Lower lobe of right lung (tissue), 2 donors: ENCODE measurements at places on chromosomes 1 and 21.
A peak's percentile ranks its signal among the peaks of the same experiment; 100 is the strongest.

DNA sequence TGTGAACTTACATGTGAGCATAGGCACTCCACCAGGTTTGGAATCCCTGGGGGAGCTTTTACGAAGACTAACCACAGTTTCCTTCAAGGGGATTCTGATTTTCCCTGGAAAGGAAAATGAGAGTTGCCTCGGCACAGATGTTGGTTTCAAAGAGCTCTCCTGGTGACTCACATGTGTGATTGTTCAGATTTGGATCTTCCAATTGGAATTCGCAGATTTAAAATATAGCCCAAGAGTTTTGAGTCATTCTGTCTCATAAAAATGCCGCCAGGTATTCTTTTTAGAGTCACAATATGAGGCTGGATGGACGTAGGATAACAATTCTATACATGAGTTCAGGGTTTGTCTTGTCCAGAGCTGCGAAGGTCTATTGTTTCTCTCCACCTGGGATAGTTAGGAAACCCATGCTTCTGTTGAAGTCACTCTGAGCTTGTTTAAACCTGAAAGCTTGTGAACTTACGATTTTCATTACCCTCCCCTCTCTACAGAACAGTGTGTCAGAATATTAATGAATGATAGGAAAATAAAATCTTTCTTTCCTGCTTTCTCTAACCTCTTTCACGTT is 64.9 kb downstream of the TGFB2 start:
- DNase-seq = no peak

- DNase-seq = no peak
These were observed 1560.3 kb downstream of the MRPL39 start for GRCh38 chr21:24046829-24047443.

GRCh38 chr1:40151457-40152079 is 9.6 kb upstream of the RLF start:
- DNase-seq = no peak

DNA sequence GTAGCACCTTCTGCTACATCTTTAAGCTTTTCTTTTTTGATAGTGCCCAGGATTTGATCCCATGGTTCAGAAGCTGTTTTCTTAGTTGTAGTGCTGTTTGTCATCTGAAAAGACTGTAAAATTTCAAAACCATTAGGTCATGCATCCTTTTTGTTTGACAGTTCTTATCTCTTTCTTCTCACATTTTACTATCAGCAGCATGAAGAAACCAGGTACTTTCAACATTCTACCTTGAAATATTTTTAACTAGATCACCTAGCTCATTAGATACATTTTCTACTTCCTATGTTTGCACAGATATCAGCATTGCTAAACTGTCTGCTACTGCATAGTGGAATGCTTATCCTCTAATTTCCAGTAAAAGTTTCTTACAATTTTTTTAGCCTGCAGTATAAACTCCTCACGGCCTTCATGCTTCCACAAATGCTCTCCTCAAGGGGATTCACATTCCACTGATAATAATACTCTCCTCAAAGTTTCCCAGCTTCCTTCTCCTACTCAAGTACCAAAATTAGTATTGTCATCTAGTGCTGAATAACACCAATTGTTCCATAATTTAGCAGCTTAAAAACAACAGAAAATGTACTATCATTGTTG is 243.9 kb upstream of the ZRANB2 start:
- DNase-seq = no peak

- no peak for DNase-seq
These were observed 7.1 kb upstream of the S100A11 start for GRCh38 chr1:152043870-152044269.

DNA sequence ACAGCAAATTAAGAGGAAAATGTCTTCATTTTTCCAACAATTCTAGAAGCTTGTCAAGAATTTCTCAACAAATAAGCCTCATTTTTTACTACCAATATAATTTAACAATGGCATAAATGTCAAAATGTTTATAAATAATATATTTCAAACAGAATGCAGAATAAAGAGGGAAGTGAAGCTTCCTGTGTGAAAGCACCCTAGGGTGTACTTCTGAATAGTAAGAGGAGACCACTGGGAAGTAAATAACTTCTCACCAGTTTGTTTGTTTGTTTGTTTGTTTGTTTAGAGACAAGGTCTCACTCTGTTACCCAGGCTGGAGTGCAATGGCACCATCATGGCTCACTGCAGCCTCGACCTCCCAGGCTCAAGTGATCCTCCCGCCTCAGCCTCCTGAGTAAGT is 244.3 kb downstream of the SLC45A1 start:
- no peak for DNase-seq

DNA sequence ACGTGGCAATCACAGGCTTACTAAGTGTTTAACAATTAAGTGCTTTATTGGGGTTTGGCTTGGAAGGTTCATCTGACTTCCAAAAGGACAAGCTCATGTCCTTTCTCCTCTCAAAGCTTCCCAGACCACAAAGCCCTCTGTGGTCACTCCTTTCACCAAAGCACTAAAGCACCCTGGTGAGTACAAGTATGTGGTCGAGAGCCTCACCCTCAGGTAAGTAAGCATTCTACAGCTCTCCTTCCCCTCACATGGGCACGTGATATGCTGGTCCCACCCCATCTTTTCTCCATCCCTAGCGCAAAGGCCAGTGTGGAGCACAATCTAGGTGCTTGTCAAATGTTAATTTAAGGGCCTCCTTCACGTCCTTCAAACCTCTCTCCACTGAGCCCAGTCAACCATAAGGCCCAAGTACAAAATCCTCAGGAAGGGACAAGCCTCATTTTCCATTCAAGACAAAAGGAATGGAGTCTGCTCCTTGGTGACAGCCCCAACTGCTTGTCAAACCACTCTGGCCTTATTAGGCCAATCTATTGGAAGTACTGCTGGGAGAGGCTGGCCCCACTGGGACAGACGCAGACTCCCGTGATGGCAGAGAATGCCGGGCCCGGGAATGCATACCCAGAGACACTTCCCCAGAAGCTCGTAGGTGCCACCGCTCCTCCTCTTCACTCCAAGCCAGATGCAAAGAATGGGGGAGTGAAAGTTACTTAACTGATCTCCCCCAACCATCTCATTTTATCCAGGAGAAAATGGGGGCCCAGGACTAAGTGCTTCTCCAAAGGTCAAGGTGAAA is 7.8 kb downstream of the STMN1 start:
- no peak for DNase-seq

GRCh38 chr1:64743954-64744491 is 852 bp upstream of the RAVER2 start:
- DNase-seq = no peak

GRCh38 chr1:194795917-194796593 is 1609.6 kb upstream of the B3GALT2 start:
- no peak for DNase-seq

GRCh38 chr1:218371927-218372672 is 27.0 kb downstream of the TGFB2 start:
- DNase-seq = no peak

DNA sequence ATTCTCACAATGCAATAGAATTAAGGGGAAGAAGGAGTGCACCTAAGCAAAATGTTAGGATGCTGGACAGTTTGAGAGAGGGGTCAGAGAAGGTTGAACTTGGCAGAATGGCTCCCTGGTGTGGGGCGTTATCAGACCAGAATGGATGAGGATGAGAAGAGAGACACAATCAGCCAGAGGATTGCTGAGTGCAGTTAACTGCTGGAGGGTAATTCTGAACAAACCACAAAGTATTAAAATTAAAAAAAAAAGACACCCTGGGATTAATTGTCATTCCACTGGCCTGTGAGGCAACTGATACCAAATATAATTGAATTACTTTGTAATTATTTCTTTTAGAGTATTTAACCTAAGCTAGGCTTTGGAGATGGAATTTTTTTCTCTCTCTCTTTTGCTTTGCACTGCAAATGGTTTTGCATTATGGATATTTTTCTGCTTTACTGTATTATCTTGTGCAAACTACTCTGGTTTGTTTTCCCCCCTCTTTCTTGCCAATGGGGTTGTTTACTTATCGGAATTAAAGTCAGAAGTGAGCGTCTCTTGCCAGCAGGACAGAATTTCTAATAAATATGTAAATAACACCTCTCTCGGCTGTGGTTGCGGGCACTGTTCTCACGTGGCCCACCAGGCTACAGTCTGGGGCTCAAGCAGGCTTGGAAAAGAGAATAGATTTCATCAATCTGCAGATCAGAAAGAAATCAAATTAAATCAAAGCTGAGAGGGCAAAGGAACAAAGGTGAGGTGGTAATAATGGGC is 572.9 kb upstream of the CAMK1G start:
- no peak for DNase-seq

GRCh38 chr1:229278120-229278741 is 7.3 kb downstream of the RAB4A start:
- DNase-seq = no peak

- no peak for DNase-seq
These were observed 4.3 kb upstream of the UBE2U start for GRCh38 chr1:64199154-64199553.

GRCh38 chr1:61654067-61654466 is 70.9 kb downstream of the TM2D1 start:
- no peak for DNase-seq

GRCh38 chr1:226443033-226443432 is 35.1 kb upstream of the PARP1 start:
- no peak for DNase-seq

DNA sequence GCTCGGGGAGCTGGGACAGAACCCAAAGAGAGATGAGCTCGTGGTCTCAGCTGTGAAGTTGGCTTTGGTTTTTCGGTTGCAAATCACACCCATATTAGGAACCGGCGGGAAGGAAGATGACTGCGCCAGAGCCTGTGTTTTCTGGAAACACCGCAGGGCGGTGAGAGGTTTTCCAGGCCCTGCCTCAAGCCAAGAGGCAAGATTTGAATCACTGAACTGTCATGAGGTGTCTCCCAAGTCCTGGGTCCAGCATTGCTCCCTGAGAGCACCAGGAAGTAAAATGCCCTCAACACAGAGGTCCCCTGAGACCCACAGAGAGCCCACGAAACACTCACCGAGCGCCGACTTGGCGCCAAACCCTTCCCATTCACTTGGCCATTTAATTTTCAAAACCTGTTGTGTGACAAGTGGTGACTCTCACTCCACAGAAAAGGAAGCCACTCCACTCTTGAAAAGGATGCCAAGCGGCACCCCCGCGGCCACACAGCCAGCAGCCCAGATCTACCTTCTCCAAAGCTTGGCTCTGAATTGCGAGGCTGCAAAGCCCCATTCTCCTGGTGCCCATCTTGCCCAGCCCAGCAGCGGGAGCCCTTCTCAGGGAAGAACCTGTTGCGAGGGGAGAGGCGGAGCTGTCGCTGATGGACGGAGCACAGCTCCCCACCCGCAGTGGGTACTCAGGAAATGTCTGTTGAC is 99.0 kb upstream of the RUNX3 start:
- DNase-seq = no peak

GRCh38 chr1:23421753-23422240 is 2.8 kb downstream of the TCEA3 start:
- DNase-seq = no peak

DNA sequence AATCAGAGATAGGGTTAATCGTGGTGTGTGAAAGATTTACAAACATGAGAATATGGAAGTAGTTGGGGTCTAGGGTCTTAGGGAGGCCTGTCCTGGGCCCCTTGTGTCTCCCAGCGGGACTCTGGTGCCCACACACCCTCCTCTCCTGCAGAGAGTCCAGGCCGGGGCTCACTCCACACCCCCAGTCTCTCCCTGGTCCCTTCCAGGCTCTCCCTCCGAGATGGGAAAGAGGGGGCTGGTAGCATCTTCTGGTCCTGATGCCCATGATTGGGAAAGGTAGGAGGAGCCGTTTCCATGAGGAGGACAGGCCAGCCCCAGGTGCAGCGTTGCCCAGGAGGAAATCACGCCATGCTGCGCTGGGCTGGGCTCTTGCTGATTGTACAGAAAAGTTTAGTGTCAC is 26.6 kb downstream of the PCNT start:
- DNase-seq = no peak

GRCh38 chr1:51280321-51280978 is 44.4 kb downstream of the RNF11 start:
- no peak for DNase-seq

- no peak for DNase-seq
These were observed 34.2 kb downstream of the NEK2 start for GRCh38 chr1:211641044-211641800.

DNA sequence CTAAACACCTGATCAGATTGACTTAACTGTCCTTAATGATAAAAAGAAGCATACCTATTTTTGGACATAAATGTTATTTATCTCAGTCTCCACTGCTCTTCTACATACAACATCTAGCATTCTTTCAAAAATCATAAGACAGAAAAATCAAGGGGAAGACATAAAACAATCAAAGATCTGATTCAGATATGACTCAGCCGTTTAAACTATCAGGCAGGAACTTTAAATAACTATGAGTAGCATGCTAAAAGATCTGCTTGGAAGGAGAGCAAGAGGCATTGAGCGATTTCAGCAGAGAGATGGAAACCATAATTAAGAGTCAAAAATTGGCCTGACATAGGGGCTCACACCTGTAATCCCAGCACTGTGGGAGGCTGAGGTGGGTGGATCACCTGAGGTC is 27.2 kb upstream of the SLC22A15 start:
- DNase-seq = no peak

DNA sequence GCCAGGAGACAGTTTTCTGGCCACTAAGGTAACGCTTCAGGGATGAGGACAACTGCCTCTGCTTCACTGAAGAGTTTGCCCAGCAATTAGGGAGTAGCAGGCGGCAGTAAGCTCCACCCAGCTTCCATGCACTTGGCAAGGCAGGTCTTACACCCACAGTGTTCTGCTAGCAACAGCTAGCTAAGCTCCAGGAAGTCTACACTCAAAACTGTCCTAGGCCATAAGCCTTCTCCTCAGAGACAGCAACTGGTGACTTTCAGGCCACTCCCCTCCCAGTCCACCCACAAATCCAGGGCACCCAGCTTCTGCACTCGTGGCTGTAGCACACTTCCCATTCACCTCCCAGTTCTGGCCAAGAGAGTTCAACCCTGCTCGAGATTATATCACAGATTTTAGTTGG is 47.3 kb downstream of the KMO start:
- DNase-seq = peak; percentile 62

- DNase-seq = no peak
These were observed 687 bp downstream of the PRKAB2 start for GRCh38 chr1:147171399-147172167.

GRCh38 chr1:214349781-214350180 is 68.8 kb downstream of the SMYD2 start:
- no peak for DNase-seq

DNA sequence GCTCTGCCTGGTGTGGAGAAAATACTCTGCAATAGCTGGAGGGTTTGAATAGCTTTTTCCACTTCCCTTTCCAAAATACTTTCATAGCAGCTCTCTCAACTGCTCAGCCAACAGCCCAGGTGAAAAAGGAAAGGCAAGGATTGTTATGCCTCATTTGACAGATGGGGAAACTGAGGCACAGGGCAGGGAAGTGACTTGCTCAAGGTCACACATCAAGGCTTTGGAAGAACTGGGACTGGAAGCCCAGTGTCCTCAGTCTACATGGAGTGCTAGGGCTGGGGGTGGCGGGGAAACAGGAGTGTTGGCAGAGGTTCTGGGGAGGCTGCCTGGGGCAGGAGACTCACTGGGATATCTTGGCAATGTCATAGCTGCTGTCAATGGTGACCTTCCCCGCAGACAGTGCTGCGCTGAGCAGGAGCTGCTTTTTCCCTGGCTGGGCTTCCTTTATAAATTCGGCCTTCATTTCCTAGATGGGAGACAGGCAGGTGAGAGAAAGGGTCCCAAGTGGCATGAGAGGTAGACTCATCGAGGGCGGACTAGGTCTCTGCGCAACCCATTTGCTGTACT is 4.0 kb downstream of the CHI3L1 start:
- no peak for DNase-seq

- DNase-seq = no peak
These were observed 37.6 kb downstream of the RNF115 start for GRCh38 chr1:145786271-145786670.

- DNase-seq = no peak
These were observed 61.3 kb downstream of the SLC66A1 start for GRCh38 chr1:19373211-19374082.
